ENCODE measurements at places on chromosomes 12 and 14.

- DNase-seq, result no peak
These were observed 96.3 kb downstream of the SLC15A4 start for GRCh38 chr12:128727461-128727860.

DNA sequence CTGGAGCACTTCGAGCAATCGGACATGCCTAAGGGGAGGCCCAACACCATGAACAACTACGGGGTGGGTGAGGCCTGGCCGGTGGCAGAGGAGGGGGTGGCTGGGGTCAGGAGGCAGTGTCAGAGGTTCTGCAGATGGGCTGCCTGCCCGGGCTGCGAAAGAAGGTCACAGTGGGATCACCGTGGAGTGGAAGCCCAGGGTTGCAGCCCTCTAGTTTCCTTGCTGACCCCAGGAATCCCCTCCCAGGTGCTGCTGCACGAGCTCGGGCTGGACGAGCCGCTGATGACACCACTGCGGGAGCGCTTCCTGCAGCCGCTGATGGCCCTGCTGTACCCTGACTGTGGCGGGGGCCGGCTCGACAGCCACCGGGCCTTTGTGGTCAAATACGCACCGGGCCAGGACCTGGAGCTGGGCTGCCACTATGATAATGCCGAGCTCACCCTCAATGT, 1.9 kb upstream of the ARL6IP4 start:
- no peak for DNase-seq

GRCh38 chr12:77842430-77842829, 11.7 kb downstream of the NAV3 start:
- no peak for DNase-seq

DNA sequence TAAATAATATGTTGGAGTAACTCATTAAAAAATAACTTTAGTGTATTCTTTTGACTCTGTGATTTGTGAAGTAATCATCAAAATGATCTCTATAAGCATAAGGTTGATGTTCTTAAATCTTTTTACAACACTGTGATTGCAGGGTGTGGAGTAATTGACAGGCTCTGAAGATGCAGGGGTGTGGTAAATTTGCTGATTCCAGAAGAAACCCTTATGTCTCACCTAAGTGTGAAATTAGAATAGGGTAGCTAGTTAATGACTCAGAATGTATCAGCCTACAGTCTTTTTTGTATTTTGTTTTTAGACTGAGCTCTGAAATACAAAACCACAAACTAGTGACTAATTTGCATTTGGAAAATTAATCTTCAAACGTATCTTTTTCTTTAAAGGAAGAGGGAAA, 5.9 kb downstream of the PRPF39 start:
- no peak for DNase-seq

- no peak for DNase-seq
These were observed 40.8 kb upstream of the RIC8B start for GRCh38 chr12:106733660-106734059.

GRCh38 chr14:66910311-66910840, 278.9 kb upstream of the GARIN2 start:
- no peak for DNase-seq

- no peak for DNase-seq
These were observed 35.9 kb downstream of the TRIM9 start for GRCh38 chr14:51059032-51059431.

GRCh38 chr14:90426663-90427062, 29.8 kb downstream of the CALM1 start:
- no peak for DNase-seq

- no peak for DNase-seq
These were observed 16.5 kb upstream of the GABARAPL1 start for GRCh38 chr12:10196210-10196609.

GRCh38 chr14:24080888-24081738, 9.8 kb downstream of the CPNE6 start:
- DNase-seq, result peak; percentile 44

GRCh38 chr14:72796935-72797334, 97.0 kb downstream of the DPF3 start:
- DNase-seq, result peak; percentile 34

DNA sequence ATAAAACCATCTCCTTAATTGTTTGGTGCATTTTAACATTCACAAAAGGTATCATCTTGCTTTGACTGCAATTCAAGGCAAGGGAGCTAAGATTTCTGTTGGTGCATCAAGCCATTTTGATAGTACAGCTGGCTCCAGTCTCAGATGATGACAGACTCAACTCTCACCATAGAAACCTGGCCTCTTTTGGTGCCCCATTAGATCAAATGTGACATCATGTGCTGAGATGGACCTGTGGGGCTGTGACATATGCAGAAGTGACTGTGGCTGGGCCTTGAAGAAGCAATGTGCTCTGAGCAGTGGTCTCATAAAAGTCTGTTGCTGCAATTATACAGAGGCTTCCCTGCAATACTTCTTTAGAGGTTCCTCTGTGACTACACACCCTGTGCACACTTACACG, 88.4 kb downstream of the SLC2A13 start:
- no peak for DNase-seq

DNA sequence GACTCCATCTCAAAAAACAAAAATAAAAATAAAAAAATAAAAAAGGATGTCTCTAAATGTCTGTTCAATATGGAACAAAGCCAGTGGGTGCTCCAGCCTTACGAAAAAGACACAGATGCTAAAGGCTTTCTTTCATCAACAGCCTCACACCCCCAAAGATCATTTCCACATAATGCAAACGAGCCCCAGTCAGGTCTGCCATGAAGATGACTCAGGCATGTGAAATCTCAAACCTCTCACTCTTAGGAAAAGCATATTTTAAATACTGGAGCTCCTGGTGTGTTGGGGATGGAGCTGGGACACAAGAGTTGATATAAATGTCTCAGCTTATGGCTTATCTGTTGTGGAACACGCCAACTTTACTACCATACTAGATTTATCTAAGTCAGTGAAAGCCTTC, 49.9 kb upstream of the PLXNC1 start:
- DNase-seq, result no peak
